Amniotic epithelial cell (primary cell): ENCODE measurements at places on chromosomes 5 and 9.

DNA sequence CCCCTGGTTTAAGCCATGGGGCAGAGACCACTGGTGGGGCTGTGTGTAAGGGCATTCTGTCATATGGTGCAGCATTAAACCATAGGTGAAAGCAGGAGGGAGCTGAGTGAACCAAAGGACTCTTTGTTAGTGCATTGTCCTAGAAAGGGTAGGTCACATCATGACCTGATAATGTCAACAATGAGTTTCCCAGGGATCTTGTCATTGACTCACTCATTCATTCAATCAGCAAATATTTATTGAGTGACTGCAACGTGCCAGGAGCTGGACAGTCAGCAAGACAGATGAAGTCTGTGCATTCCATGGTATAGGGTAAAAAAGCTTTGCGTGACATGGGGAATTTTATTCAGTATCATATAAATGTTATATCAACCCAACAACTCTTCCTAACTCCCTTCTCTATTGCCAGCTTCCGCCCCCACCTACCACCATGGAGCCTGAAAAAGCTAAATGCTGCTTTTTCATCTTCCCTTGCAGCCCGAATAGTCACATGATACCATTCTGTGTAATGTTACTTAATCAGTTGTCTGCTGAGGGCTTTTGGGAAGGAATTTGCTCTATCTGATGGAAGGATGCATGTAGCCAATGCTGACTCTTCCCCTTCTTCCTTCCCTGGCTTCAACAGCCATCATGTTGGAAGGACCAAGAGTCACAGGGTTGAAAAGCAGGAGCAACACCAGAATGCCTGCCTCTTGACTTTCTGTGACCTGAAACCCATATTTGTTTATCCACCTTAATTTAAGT lies 11.5 kb upstream of the OTULINL start:
- no peak for DNase-seq

DNA sequence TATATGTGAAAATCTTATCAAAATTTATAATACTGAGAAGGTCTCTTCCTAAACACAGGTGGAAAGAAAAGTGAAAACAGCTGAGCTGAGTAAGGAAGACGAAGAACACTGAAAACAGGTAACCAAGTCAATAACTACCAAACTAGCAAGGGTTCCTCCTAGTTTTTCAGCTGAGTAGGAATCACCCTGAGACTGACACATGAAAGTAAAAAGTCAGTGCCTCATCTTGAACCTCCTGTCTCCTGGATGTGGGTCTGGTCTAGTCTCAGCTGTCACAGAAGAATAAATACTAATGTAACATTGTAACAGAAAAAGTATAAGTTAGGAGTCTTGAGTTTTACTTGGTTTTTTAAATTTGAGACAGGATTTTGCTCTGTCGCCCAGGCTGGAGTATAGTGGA lies 121.0 kb downstream of the MEF2C start:
- DNase-seq, result no peak

GRCh38 chr5:107486489-107486888 lies 184.2 kb downstream of the EFNA5 start:
- peak; percentile 92 for DNase-seq

DNA sequence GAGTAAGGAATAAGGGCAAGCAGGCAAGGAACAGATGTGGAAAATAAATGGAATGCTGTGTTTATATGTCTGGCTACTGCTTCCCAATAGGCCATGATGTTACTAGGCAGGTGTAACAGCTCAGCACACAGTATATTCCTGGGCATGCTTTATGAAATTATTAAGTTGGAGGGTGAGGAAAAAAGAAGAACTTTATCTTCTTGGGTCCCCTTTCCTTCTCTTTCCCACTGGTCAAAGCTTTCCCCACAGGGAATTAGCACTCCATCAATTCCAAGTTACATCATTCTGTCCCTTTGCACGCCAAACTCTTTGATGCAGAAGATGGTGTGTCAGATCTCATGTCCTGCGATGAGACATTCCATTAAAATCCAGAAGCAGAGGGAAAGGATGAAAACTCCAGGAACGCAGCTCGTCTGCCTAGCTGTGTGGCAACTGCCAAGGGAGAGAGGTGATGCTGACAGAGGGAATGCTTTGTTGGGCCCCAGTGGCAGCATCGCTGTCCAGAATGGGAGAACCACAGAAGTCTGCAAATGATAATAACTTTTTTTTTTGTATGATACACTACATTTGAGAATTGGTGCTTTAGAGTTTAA lies 447.3 kb upstream of the ARRDC3 start:
- no peak for DNase-seq

DNA sequence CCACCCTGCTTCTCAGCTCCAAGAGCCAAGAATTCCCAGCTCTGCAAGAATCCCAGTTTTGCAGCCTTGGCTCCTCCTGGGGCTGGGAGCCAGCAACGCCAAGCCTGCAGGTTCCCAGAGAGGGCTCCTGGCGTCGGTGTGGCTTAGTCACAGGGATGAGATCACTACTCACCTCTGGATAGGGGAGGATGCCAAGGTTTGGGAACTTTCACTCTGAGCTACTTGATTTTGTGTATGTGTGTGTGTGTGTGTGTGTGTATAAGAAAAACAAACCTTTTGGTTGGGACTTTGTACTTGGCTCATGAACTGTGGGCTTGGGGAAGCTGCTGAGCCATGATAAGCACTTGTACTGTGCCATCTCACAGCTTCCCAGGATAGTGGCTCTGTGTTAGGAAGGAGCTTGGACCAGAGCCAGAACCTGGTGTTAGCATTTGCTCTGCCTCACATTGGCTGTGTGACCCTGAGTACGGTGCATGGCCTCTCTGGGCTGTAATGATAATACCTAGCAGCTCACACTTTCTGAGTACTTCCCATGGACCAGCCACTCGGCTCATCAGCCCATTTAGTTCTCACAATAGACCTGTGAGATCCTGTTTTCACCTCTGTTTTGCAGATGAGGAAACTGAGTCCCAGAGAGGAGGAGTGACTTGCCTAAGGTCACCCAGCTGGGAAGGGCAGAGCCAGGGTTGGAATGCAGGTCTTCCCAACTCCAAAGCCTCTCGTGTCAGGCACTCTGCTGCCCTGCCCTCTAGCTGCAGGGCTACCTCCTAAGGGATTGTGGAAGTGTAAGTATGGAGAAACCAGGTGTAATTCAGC lies 41.4 kb upstream of the DAB2IP start:
- DNase-seq, result no peak
